Activated B cell treated with CpG ODN at 0.5 μM for 24 hours (primary cell): ENCODE measurements at places on chromosomes 11 and 22. TPM values are rescaled to one million over a fixed set of nuclear protein-coding genes. Genes with fewer than 3 reads are reported as not detected.

GRCh38 chr11:35846874-35847273 is 97.0 kb upstream of the LDLRAD3 start:
- DNase-seq = no peak

DNA sequence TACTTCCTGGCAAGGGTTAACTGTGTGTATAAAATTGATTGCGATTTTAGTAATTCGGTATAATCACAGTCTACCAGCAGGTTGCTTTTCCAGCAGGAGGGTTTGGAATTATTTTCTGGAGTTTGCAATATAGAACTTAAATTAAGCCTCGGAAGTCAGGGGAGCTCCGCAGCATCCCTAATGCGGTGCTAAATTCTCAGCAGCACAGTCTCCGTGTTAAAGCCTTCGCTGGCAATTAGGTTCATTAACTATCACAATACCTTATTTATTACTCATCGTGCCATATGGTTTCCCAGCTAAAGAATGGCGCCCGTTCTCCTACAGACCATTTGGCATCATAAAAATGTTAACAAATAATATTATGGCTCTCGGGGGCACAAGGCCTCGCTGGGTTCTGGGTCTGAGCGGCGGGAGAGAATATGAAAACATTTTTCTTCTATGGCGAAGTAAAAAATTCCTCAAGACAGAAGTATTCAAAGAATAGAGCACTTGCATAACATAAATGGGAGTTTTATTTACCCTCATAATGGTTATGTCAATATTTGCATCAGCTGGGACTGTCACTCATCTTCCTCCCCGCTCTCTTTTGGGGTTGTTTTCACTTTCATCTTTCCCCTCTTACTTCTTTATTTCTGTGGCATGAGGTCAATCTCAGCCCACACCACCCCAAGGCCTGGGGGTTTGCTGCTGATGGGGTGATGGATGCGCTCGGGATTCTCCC is 28.1 kb upstream of the ZBTB16 start:
- no peak for DNase-seq

- no peak for DNase-seq
Measured at GRCh38 chr11:70916351-70916750, 336.0 kb downstream of the SHANK2 start.

- DNase-seq = no peak
Measured at GRCh38 chr11:50075856-50076255, 43.2 kb downstream of the OR4C45 start.

DNA sequence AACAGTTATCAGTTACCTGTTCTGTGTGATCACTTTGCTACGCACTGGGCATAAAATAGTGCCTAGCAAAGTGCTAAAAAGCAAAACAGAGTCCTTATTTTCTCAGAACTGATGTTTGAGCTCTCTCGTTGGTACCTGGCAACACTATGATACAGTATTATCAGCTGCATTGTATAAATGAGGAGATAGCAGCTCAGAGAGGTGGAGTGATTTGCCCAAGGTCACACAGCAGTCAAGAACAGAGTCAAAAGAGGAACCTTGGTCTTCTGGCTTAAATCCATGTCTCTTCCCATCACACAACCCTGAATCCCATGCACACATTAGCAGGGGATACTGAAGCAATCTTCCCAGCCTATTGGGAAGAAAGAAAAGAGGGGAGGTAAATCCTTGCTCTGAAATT is 580.5 kb downstream of the SOX6 start:
- DNase-seq = no peak

GRCh38 chr22:32309585-32310251 is 47.9 kb upstream of the RFPL3 start:
- no peak for DNase-seq

GRCh38 chr11:69483691-69484426 is 2.4 kb downstream of the LINC01488 start:
- no peak for DNase-seq

- no peak for DNase-seq
Measured at GRCh38 chr11:20049231-20049630, 111.0 kb downstream of the DBX1 start.

GRCh38 chr11:78292109-78292803 is 103.5 kb downstream of the USP35 start:
- no peak for DNase-seq

DNA sequence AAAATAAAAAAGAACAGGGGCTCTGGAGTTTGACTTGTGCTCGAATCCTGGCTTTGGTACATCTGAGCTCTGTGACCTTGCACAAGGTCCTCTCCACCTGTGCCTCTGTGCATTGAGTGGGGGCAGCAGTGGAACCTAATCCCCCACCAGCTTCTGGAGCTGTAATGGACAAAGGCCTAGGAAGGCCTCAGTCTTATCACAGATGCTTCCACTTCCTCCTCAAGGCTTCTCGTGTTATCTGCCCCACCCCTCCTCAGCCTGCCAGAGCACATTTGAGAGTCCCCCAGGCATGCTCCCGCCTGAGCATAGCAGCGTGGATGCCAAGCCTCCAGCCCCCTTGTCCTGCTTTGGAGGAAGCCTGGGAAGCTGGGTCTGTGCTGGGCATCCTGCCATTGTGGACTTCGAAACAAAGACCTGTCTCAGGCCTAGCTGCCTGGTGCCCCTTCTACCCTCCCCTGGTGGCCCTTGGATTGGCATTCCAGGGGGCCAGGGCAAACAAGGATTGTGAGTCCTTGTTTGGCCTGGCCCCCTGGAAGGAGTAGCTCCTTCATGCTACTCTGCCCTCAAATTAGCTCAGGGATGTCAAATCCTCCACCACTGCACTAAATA is 15.0 kb downstream of the SLC35E4 start:
- no peak for DNase-seq

DNA sequence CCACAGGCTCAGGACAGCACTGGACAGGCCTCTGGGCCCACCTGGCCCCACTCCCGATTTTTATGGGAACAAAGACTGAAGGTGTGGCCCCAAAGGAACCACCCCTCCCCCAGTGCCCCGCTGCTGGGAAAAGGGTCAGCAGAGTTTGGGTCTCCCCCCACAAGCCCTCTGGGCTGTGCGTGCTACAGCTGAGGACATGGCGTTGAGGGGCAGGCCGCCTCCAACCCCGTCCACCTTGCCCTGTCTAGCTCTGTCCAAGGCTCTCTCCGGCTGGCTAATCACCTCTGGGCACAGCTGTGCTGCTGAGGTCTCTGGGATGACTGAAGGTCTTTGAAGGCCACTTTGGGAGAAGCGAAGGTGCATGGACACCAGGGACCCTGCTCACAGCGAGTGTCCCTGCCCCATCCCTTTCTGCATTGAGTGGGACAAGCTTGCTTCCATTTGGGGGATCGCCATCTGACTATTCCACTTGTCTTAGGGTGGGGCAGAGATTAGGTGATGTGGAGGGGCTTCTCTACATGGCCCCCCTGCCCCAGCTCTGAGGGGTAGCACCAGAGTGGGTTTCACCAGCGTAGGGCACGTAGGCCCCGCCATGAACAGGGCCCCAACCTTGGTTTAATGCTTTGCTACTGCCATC is 6.5 kb downstream of the ASCL2 start:
- DNase-seq = no peak

DNA sequence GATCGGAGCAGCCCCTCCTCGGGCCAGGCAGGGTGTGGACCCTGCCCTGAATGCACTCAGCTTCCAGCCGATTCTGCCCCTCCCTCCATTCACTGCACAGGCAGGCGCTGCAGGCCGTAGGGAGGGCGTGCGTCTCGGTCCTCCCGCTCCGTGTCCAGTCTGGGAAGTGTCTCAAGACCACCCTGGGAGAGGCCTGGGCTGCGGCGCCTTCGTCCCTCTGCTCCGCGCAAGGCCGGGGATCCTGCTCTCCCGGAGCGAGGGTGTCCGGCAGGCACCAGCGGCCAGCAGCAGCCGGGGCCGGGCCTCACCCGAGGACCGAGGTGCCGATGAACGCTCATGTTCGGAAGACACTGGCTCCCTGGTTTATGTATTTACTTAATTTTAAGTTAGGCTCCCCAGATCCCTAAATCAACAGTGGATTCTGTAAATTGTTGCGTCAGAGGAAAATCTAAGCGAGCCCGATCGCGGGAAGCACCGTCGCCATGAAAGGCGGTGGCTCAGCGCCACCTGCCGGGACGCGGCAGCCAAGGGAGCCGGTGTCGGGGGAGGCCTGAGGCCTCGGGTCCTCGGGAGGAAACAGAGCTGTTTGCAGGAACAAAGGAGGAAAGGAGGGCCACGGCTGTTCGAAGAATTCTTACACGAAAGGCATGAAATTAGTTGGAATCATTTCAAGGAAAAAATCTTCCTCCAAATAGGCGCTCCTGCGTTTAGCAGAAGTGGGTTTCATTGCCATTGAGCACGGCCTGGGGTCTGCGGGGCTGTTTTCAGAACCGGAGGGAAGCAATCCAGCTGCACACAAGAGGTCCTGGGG is 195.3 kb downstream of the BRD1 start:
- no peak for DNase-seq

DNA sequence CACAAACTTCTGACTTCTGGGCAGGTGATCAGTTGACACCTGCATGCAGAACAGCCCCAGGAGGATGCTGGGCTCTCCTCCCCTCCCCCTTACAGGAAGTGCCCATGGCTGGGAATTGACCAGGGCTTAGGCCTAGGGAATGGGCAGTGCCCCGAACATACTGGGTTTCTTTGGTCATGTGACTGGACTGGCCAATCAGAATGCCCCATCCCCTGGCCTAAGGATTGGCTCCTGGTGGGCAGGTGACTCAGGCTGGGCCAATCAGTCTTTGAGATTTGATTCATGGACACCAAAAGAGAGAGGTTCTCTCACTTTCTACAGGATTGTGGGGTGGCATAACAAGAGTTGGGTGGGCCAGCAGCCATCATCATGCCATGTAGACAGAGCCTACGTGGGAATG is 37.1 kb downstream of the MCM5 start:
- DNase-seq = no peak

- DNase-seq = no peak
Measured at GRCh38 chr11:1815311-1815710, 19.5 kb upstream of the SYT8 start.

DNA sequence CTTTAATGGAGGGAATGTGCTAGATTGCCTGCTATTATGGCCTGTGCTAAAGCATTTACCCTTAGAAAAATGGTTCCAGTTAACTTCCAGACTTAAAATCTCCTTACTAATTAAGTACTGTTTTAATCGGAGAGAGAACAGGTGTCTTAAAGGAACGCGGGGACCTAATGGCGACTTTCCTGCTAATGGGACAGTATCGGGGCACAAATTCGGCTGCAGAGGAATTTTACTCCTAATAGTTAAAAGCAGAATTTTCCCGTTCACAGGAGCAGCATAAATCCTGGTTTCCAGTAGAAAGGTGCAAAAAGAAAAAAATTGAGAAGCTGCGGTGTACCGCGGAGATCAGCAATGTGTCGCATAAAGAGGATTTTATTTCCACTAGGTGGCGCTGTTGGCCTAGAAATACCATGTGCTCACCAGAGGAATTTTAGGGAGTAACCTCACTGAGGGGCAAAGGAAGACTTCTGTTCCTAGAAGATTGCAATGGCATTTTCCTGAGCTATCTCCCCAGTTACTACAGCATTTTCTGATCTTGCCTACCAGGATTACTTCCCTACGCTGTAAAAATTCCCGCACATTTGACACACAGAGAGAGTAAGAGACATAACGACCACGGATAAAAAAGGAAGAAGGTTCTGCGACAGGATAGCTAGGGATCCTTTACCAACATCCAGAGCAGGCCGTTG is 44.5 kb downstream of the ZNF280B start:
- DNase-seq = no peak

CALCA gene
- not detected in 2 replicates for total RNA-seq

SLC22A9 gene
- not detected in 2 replicates for total RNA-seq

CCDC73 gene
- total RNA-seq = 0.07 TPM in 1 of 2 replicates, not detected in the other

FIBIN gene
- not detected in 2 replicates for total RNA-seq

KCNQ1OT1 gene
- 0.88 and 1.2 TPM in 2 replicates for total RNA-seq

NXPE4 gene
- total RNA-seq = not detected in 2 replicates

ALDH3B1 gene
- 0.53 and 0.98 TPM in 2 replicates for total RNA-seq

KCNK7 gene
- 1.0 and 1.1 TPM in 2 replicates for total RNA-seq

SLC6A5 gene
- not detected in 2 replicates for total RNA-seq

CLP1 gene
- 20.4 and 20.9 TPM in 2 replicates for total RNA-seq

CECR2 gene
- 1.6 and 2.5 TPM in 2 replicates for total RNA-seq
